Activated CD4-positive, alpha-beta memory T cell treated with anti-CD3 and anti-CD28 coated beads for 36 hours (primary cell): ENCODE measurements at places on chromosomes 2 and 18.

DNA sequence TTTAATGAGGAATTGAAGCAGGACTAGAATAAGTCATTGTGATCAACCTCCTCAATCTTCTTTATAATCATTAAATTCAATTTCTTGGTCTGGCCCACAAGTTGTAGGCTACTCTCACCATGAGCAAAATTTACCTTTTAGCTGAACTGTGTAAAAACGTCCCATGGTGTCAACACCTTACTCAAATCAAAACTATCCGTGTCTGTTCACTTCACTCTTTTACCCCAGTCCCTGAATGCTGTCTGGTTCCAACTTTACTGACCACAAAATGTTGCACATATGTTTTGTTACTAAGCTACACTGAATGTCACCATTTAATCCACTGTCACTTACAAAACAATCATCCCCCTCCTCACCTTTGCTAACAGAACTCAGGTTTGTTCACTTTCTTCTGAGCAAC, 951.6 kb upstream of the SLC39A10 start:
- no peak for DNase-seq

DNA sequence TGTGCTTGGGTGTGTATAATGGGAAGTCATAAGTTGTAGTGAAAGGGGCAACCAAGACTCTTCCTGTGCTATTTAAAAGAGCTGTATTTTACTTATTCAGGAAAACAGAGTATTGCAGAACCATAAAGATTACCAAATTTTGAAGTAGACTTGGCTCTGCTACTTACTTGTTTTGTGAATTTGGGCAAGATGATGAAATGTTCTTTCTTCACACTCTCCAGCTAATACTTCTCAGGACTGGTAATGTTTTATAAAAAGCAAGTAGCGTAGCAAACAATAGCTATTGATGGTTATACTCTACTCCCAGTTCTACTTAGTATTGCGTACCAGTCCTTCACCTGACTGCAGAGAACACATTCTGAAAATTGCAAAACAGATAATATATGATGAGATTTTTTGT, 374.1 kb downstream of the ARHGAP15 start:
- DNase-seq, result no peak

DNA sequence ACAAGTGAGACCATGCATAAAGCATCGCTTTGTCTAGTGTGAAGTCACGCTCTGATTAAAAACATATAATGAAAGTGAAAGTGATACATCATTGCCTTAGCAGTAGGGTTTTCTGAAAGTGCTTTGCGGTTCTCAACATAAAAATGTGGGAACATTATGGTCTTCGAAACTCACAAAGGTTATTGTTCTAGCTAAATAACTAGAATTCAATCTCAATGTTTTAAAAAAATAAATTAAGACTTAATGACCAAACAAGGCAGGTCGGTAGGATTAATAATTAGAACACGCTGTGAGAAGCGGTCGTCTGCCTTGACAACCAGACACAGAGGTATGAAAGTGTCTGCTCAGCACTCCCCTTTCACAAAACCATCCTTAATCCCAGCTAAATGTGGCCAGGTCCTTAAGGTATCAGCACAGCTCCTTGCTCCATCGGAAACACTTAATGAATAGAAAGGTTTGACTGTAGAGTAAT, 42.2 kb downstream of the KLHL14 start:
- no peak for DNase-seq

- no peak for DNase-seq
Measured at GRCh38 chr2:72914206-72914559, 3.1 kb upstream of the EMX1 start.

- DNase-seq, result no peak
Measured at GRCh38 chr18:10488017-10488416, 33.6 kb downstream of the APCDD1 start.

DNA sequence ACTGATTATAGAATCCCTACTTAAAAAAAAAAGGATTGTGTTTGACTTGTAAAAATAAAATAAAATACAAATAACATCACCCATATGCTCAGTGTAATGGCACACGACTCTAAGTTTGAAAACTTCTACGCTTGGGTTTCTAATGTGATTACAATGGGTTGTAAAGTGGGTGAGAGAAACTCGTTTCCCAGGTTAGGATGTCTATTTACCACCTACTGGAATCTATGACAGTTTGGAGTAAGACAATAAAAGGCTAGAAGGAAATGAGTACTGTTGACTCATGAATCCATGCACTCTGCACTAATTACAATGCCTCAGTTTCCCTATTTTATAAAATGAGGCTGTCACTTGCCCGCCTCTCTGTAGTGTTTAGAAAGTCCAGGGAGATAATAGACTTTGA, 204.2 kb upstream of the FBXO11 start:
- no peak for DNase-seq

DNA sequence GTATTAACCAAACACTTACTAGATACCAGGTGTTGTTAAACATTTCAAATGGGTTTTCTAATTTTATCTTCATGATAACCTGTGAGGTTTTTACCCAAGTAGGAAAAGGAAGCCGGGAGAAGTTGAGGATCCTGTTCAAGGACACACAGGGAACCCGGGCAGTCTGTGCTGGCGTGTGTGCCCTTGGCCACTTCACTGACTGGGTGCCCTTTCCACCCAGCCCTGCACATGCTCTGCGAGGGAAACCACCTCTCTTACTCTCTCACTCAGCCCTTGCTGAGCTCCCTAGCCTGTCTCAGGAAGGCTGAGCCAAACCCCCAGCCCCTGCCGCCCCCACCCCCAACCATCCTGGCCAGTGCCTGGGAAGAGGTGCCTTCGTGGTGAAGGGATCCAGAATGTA, 51.8 kb downstream of the TEX44 start:
- no peak for DNase-seq

DNA sequence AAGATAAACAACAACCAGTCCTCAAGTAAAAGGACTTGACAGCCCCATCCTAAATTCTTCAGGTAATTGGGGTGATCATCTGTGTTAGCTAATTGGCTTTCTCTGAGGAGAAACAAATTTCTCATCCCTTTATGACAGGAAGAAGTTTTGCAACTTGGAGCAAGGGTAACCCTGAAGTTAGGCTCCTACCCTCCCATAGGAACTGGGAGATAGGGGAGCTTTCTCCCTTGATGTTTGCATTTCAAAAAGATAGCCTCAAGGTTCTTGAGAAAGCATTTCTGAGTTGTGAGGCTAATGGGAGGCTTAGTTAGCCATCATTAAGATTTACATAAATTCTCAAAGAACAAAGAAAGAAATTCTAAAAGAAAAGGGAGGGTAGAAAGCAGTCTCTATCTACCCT, 95.4 kb downstream of the MAP2 start:
- no peak for DNase-seq

GRCh38 chr2:68775272-68775842, 40.7 kb downstream of the ARHGAP25 start:
- no peak for DNase-seq

- no peak for DNase-seq
Measured at GRCh38 chr2:136085453-136086209, 32.3 kb downstream of the CXCR4 start.

- no peak for DNase-seq
Measured at GRCh38 chr2:42928692-42929545, 136.5 kb upstream of the HAAO start.

- no peak for DNase-seq
Measured at GRCh38 chr2:175372704-175373701, 191.5 kb upstream of the ATP5MC3 start.

- no peak for DNase-seq
Measured at GRCh38 chr2:176092270-176093144, at the start of gene HOXD13. Gene HOXD13, plus strand, starts transcription at chr2:176092721. Its CDS starts 170 bp downstream, at chr2:176092891.

DNA sequence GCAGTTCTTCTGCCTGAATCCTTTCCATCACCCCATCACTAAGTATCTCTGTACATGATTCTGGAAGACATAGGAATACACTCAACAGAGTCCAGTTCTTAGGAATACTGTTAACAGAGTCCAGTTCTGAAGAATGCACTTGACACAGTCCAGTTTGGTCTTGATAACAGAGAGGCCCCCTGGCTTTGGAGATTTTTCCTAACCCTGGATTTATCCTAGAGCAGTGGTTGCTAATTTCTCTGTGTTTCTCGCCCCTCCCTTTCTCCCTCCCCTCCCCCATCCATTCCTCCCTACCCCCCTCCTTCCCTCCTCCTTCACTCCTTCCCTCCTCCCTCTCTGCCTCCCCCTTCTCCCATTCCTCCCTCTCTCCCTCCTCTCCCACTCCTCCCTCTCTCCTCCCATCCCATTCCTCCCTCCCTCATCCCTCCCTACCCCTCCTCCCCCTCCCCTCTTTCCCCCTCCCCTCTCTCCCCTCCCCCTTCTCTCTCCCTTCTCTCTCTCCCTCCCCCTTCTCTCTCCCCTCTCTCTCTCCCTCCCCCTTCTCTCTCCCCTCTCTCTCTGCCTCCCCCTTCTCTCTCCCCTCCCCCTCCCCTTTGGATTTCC, 105.4 kb downstream of the RTN4 start:
- no peak for DNase-seq

- no peak for DNase-seq
Measured at GRCh38 chr2:70385966-70386595, 84.2 kb upstream of the FAM136A start.

DNA sequence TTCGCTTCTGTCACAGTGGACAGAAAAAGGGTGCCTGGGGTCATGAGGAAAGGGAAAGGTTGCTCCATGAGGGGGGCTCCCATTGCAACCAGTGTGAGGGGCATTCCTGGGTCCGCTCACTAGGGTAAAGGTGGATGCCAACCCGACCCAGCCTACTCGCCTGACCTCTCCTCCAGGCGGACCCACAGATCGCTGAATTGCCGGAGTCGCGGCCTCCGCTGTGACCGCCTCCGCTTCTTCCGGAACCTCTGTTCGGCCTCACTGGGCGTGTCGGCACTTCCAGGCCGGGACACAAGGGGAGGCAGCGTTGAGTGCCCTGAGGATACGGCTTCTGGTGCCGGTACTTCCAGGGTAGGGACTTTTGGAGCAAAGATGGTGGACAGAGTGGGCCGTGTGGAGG, 57.1 kb downstream of the TRABD2A start:
- no peak for DNase-seq

- no peak for DNase-seq
Measured at GRCh38 chr2:134354611-134355010, 100.7 kb downstream of the MGAT5 start.

DNA sequence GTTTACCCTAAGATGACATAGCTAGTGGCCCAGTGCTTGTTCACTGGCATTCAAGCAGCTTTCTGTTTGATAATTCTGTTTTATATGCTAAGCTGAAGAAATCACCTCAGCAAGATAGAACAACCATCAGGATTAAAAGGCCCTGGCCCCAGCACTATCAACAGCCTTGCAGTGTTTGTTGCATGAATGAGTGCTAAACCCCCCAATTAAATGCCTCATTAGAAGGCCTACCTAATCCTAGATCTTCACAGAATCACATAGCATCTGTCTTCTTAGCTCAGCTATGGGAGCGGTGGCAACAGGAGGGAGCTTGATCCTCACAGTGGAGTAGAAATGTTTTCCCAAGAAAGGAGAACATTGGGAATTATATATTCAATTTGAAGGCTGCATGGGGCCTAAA, 194.1 kb upstream of the HNMT start:
- no peak for DNase-seq

DNA sequence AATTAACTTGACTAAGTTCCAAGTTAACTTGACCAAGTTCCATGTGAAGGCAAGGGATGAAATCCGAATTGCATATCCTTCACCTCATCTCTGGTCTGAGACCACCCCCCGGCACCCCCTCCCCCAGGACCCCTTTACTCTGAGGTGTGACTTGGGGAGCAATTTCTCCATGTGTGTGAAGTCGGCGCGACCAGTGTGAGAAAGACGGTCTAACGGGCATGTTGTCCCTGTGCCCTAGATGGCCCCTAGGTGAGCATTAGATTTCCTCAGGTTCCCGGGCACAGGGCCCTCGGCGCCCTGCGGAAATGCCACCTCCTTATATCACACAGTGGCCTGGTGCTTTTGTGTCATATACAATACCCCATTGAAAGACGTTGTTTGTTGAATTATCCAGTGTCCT, 137.1 kb downstream of the CTIF start:
- no peak for DNase-seq

DNA sequence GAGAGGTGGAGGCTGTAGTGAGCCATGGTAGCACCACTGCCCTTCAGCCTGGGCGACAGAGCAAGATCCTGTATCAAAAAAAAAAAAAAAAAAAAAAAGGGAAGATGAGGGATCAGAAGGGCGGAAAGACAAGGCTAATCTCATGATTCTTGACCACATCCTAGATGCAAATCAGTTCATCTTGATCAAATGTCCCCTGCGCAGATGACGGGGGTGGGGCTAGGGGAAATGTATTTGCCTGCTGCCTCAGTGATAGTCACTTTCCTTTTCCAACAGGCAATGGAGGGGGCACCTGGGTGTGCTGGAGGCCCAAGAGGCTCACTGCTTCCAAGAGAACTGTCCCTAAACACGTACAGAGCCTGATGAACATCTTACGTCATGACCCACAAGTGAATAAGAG, 3.7 kb upstream of the EMILIN2 start:
- no peak for DNase-seq

- no peak for DNase-seq
Measured at GRCh38 chr2:112229348-112229747, 25.5 kb downstream of the ZC3H8 start.

DNA sequence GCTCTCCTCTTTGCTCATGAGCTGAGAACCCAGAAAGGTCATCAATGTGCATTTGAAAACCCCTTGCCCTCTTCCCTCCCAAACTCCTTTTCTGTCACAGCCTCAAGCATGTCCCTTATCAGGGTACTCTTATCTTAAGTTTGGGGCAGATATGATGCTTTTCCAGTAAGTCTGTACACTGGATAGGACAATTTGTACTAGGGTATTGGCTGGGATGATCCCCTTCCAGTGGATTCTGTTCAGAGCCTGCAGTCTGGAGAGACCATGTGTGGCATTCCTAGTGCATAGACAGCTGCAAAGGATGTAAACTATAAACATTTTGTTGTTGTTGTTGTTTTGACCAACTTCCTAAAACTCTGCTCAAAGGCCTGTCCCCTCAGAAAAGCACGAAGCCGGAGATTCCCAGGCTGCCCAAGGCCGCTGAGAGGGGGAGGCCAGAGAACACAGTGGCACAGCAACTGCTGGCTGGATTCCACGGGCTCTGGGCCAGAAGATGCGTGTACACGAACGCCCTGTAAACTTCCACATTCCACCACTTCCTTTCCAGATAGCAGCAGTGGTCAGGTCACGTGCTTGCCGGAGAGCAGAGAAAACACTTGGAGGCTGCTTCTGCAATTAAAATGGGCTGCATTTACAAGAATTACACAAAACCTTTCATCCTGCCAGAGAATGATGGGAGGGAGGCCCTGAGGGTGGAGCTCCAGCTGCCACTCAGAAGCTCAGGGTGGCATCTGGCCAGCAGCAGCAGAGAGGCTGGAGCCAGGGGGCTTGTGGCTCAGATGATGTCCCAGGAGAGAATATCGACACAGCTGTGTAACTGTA, 42.1 kb downstream of the BMP10 start:
- peak; percentile 86 for DNase-seq

DNA sequence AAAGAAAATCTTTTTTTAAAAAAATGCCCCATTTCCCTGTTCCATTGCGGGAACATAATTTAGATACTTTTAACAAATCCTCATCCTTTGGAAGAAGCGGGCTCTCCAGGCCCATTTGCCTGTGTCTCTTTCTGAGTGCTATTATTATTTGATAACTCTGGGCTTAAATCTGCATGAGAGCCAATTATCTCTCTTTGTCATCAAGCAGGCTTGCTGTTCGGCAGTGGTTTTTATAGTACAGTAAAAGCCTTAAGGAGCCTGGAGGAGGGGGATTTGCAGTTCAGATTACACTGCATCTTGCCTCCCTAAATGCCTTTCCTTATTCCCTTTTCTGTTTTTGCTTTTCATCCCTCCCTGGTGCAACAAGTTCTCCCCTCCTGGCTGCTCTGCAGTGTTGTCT, 50.6 kb downstream of the CELF4 start:
- DNase-seq, result no peak
